ENCODE measurements at places on chromosomes 5 and 9.

DNA sequence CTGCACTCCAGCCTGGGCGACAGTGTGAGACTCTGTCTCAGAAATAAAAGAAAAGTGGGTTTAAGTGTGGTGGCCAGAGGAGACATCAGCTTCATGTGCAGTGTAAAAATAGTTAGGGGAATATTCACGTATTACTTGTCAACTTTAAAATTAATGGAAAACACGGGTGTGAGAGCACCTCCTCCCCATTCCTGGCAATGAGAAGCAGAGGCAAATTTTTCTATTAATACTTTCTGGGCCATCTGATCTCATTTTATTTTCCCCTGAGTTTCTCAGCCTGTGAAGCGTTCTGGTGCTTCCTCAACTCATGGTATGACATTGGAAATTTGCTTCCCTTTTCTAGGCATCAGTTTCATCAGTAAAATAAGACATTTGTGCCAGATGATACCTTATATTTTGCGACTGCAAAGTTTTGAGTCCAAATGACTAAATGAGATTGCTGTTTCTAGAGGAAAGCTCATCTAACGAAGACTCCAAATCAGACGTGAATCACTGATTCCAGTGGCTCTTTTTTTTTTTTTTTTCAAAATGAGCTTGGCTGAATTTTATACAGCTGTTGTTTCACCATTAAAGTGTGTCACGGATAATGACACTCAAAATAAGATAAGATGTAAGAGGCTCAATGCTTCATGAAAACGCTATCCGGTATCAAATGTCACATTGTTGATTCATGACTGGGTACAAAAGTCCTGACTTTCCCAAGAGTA lies 104.6 kb downstream of the MSX2 start:
- no peaks in the 10 kb centered on the region for H3K27me3 ChIP-seq
- peaks cover 6% of the 10 kb centered on the region for H3K36me3 ChIP-seq
- H3K4me1 ChIP-seq = no peaks in the 10 kb centered on the region
- DNase-seq = no peak

DNA sequence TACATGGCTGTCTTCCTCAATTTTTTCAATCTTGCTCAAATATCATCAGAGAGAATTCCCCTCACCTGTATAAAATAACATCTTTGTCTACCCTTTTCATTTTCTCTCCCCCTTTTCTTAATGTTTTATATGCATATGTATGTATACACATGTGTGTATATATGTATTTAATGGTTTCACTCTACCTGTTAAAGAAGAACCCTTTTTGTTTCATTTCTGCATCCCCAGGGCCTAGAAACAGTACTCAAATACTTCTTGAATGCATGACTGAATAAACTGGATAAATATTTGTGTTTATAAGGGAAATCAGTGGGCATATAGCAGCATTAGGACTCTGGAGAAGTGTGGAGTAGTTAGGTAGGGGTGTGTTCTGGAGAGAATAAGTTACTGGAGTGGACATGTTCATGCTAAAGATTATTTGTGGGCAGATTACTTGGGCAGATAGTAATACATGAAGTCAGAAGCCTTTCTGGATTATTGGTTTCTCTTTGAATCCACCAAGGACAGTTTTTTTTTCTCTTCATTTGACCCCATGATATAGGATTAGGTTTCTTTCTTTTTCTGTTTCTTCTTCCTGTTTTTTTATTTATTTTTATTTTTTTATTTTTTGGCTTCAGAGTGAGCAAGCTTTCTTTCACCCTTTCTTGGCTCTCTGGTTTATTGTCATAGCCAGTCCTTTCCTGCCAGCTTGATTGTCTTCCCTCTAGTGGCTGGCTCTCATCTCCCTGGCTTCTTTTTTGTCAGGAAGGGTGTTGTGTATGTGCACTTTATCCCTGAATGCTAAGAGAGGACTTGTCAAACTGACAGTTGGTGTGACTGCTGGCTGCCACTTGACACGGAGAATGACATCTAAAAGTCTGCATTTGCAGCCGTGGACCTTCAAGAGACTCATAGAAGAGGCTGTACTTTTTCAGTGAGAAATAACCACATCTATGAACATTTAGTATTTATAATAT lies 89.3 kb downstream of the ZCCHC7 start:
- peaks cover 8% of the 10 kb centered on the region for H3K36me3 ChIP-seq
- DNase-seq = peak; percentile 19
- H3K27me3 ChIP-seq = peaks cover 2% of the 10 kb centered on the region
- no peak overlapping the region for H3K27ac ChIP-seq
- H3K4me3 ChIP-seq = no peak overlapping the region

- H3K27me3 ChIP-seq = peaks cover 2% of the 10 kb centered on the region
- no peak overlapping the region for H3K4me3 ChIP-seq
- no peaks in the 10 kb centered on the region for H3K36me3 ChIP-seq
- no peak overlapping the region for H3K27ac ChIP-seq
- peaks cover 16% of the 10 kb centered on the region for H3K4me1 ChIP-seq
Observed at GRCh38 chr9:133952598-133953550, 39.2 kb downstream of the VAV2 start.

DNA sequence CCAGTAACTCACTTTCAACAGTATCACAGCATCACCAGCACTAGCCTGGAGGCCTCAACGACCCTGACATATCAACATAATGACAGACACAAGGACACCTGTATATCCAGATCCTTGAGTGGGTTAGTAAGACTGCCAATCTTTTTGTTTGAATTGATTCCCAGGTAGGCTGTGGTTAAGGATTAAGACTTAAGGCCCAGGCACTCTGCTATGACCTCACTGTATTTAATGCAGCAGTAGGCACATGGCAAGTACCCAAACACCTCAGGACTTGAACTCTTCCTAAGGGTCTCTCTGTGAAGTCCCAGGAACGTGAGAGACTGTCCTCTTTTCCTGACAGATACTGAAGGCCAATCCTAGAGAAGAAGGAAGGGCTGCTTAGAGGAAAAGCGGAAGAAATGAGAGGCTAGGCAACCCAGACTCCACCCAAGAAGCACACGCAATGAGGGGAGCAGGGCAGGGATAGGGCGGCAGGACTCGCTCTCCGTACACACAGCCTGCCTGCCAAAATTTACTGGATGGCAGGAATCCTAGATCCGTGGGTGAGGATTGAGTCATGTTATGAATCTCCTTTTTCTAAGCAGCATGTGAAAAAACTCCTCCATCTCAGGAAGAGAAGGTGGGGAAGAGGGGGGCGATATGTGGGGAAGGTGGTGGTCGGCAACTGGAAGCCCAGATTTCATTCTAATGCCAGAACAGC lies 93.4 kb downstream of the SIL1 start:
- peak overlapping the region; percentile 69 for H3K27ac ChIP-seq
- H3K36me3 ChIP-seq = no peaks in the 10 kb centered on the region
- H3K27me3 ChIP-seq = no peaks in the 10 kb centered on the region
- peak overlapping the region; percentile 45 for H3K4me3 ChIP-seq
- DNase-seq = peak; percentile 22

DNA sequence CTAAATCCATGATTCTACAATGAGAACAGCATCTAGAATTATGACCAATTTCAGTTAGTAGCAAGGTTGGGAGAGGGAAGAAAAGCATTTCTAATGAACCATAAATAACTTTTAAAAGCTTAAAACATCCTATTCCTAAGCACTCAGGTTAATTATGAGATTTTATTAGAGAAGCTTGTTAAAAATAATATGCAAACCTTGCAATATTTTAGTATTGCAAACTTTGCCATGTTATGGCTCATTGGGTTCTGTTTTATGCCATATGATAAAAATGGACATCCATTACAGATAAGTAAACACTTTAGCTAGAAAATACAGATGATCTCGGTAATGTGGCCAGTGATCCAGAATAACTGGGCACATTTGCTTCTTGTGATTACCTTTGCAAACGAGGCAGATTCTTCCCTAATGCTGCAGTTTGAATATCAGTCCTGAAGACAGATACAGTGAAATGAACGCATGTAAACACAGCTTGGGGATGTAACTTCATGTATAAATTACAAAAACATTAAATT lies 447.0 kb downstream of the PLK2 start:
- H3K27ac ChIP-seq = no peak overlapping the region
- H3K36me3 ChIP-seq = no peaks in the 10 kb centered on the region
- no peak overlapping the region for H3K4me3 ChIP-seq
- no peaks in the 10 kb centered on the region for H3K4me1 ChIP-seq

GRCh38 chr9:12740845-12741244 lies 34.0 kb upstream of the LURAP1L start:
- peak; percentile 7 for DNase-seq
- H3K4me3 ChIP-seq = no peak overlapping the region
- no peaks in the 10 kb centered on the region for H3K36me3 ChIP-seq
- no peaks in the 10 kb centered on the region for H3K4me1 ChIP-seq
- peaks cover 2% of the 10 kb centered on the region for H3K27me3 ChIP-seq
